ACHN (cell line): ENCODE measurements at places on chromosomes 3 and 15.
A peak's percentile ranks its signal among the peaks of the same experiment; 100 is the strongest.

DNA sequence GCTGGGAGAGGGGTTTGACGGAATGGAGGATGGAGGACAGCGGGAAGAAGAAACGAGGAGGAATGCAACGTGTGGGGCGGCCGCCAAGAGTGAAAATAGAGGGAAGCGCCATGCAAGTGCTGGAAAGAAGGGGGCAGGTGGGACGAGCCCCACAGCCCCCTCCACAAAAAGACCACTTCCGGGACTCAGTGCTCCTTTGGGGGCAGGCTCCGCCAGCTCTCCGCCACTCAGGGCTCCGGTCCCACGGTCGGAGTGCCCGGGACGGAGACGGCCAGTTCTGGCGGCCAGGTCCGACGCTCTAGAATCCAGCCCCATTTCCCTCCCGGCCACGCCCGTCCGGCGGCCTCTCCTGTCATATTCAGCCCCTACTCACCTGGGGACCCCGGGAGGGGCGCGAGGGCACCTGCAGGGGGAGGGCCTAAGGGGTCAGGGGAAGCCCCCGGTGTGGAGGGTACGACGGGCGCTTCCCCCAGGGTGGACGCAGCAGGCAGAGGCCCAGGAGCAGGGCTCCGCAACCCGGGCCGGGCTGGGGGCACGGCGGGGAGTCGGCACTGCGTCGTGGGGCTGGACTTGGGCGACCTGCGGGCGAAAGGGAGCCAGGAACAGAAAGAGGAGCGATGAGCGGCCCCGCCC, 25.5 kb upstream of the CSPG4 start:
- no peak for DNase-seq

GRCh38 chr15:67126551-67127330, 61.3 kb downstream of the SMAD3 start:
- DNase-seq, result peak; percentile 54

- DNase-seq, result no peak
These were observed 41.6 kb downstream of the SH3BP5 start for GRCh38 chr3:15290736-15291135.

DNA sequence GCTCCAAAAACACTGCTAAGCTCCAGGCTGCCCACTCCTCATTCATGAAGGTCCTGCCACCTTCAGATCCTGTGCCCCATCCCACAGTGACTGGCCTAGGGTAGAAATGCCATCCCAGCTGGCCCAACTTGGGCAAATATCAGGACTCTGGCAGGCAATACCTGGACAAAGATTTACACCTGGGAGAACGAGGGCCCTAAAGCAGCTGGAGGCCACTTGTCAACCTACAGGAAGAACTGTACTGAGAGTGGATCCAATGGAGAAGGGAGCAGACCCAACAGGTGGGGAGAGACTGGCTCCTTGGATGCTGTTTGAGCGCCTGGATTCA, 57.1 kb upstream of the GATA2 start:
- no peak for DNase-seq

DNA sequence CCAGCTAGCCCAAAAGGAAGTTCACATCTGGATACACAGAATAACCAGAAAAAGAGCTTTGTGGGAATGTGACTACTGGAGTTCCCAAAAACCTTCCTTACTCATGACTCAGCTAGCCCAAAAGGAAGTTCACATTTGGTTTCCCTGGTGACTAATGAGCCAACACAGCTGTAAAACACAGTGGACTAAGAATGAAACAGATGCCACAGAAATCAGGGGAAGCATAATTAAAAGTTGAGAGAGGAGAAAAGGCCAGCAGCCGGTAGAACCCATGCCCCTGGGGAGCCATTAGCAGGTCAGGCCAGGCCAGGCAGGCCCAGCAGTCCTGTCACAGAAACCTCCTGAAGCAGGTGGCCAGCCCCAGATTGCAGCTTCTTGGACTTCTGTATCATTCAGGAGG, 130.3 kb downstream of the GHSR start:
- DNase-seq, result peak; percentile 52

DNA sequence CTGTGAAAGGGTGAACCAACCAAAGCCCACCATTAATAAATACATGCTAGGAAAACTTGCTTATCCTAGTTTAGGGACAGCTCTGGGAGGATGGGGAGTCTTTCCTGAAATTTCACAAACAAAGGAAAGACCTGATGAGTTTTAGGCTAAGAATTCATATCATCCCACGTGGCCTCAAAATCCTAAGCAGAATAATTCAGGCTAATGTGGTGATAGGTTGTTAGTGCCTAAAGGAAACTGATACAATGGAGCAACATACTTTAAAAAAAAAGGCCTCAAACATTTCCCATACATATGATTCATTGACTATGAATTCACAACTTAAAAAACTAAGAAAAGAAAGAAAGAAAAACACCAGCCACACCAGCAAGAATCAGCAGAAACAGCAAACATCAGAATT, 126.9 kb upstream of the CNTN4 start:
- DNase-seq, result no peak

DNA sequence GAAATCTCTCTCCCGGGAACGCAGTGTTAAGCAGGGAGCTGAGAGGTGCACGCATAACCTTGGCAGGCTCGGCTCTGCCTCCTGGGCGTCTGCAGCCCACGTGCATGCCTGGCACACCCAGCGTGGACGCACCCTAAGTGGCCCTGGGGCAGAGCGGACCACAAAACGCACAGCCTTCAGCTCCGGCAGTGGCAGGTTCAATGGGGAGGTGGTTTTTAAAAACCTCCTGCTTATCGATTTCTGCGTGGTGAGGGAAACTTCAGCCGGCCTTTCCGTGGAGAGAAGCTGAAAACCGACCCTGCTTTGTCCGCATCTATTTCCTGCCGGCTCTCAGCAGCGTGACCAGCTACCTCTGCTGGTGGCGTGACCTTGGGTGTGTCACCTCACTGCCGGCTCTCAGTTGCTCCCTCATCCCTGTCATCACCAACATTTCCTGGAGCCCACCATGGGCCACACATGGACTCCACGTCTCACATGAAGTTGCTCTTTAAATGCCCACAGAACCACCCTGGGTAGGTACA, 134.8 kb upstream of the MEF2A start:
- no peak for DNase-seq

GRCh38 chr3:127027811-127028548, 45.1 kb downstream of the PLXNA1 start:
- DNase-seq, result no peak

- peak; percentile 42 for DNase-seq
These were observed 99.8 kb upstream of the CPNE4 start for GRCh38 chr3:132134611-132135010.

- DNase-seq, result no peak
These were observed 4.6 kb downstream of the CACNA1D start for GRCh38 chr3:53498806-53499641.

GRCh38 chr3:127172211-127172610, 20.7 kb upstream of the PRR23E start:
- DNase-seq, result no peak

DNA sequence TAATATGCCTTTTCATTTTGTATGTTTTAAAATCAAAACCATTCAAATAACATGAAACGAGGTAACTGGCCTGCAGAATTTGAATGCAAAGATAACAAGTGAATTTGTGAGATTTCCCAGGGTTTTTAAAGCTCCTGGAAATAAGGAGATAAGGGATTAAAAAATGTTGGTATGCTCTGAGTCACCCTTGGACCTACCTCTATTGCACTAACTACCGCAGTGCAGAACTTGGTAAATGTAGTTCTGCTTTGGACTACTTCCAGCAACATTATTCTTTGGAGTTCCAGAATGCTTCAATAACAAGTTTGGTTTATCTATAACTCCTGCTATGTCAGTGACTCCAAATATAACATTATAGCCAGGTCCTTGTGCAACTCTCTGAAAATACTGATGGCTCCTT, 201.7 kb downstream of the GAP43 start:
- DNase-seq, result peak; percentile 1

GRCh38 chr15:89805241-89806209, 9.1 kb downstream of the ANPEP start:
- no peak for DNase-seq

- no peak for DNase-seq
These were observed 135.0 kb upstream of the DPH6 start for GRCh38 chr15:35680951-35681350.
